Adrenal gland (tissue), 19 donors: ENCODE measurements at places on chromosomes 2 and 18.

DNA sequence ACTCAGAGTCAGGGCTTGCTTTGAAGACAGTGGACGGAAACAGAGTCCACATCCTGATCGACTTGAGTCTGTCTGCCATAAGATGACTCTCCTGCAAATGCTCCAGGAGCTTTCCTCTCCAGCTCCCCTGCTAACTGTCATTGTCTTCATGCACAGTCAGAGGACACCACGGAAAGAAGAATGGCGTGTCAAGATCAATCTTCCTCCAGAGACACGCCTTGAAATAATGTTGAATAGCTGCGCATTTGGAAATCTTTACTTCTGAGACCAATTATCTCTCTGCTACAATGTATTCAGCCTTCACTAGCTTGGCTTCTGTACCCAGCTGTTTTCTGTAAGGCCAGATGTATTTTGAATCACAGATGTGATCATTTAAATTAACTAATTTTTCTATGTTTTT, 457.2 kb downstream of the CDH2 start:
- no peak overlapping the region for H3K27ac ChIP-seq
- no peaks in the 10 kb centered on the region for H3K4me1 ChIP-seq
- no peaks in the 10 kb centered on the region for H3K36me3 ChIP-seq
- no peaks in the 10 kb centered on the region for H3K27me3 ChIP-seq

DNA sequence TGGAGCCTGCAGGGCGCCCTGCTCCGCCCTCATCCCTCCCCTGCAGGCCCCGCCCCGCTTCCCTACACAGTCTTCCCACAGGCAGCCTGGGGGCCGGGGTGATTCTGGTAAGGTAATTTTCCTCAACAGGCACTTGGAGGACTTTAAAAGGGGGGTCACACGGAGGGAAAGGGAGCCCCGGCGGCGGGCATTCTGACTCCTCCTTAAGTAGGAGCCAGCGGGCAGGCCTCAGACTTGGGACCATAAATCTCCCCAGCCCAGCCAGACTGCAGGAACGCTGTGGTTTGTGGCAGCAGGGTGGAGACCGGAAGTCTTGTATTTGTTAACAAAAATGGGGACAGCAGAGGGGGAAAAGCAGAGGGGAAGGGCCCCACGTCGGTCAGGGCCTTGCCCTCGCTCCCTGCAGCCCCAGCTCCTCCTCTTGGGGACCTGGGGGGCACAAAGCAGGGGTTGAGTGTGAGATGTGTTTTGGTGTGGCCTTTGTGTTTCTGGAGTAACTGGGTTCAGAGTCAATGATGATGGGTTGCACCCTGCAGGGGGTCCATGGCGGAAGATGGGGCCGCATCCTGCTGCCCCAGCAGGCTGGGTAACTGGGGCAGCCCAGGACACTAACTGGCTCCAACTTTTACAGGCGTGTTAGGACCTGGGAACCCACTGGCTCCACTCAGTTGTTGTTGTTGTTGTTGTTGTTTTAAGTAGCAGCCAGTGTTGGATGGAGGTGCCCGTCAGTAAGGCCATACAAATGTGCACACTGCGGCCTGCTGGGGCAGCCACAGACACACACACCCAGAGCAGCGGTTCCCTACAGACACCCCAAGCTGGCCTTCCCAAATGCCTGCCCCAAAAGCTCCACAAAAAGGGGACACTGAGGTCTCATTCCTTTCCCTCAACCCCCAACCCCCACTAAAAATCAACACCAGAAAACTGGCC, 27.7 kb downstream of the SMAD7 start:
- no peaks in the 10 kb centered on the region for H3K27me3 ChIP-seq
- peak; percentile 84 for DNase-seq
- H3K4me3 ChIP-seq: no peak overlapping the region
- H3K36me3 ChIP-seq: no peaks in the 10 kb centered on the region
- peaks cover 59% of the 10 kb centered on the region for H3K4me1 ChIP-seq
- peak overlapping the region; percentile 62 for H3K27ac ChIP-seq

DNA sequence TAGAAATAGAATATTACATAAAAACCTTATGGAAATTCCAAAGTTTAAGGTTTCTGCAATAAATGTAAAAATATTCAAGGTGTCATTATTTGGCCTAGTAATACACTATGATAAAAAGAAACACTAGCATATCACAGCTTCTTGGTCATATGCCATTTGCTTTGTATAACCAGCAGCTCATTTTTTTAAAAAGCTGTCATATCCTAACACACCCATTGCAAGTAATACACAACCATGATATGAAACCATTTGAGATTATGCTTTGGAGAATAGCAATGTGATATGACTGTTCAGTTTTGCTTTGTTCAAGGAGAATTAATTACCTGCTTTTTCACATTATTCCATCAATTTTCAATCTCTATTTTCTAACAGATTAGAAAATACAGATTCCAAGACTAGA, 149.0 kb downstream of the IKZF2 start:
- no peaks in the 10 kb centered on the region for H3K4me1 ChIP-seq
- H3K36me3 ChIP-seq: no peaks in the 10 kb centered on the region
- no peaks in the 10 kb centered on the region for H3K27me3 ChIP-seq
- H3K27ac ChIP-seq: no peak overlapping the region
- no peak for DNase-seq
- H3K4me3 ChIP-seq: no peak overlapping the region

GRCh38 chr2:26394694-26395093, 7.0 kb upstream of the DRC1 start:
- H3K4me1 ChIP-seq: no peaks in the 10 kb centered on the region
- H3K4me3 ChIP-seq: no peak overlapping the region
- no peak for DNase-seq

DNA sequence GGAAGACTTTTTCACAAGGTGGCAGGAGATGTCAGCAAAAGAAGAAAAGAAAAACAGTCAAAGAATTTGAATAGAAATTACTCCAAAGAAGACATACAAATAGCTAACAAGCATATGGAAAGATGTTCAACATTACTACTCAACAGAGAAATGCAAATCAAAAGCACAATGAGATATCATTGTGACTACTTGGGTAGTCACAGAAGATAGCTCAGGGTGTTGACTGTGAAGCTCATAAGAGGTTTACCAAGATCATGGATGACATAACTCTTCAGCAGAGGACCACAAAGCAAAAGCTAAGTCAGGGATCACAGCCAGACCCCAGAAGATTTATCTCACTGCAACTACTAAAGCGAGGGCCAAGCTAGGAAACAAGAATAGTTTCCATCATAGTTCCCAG, 53.0 kb upstream of the TANK start:
- no peaks in the 10 kb centered on the region for H3K4me1 ChIP-seq
- no peaks in the 10 kb centered on the region for H3K27me3 ChIP-seq
- H3K27ac ChIP-seq: no peak overlapping the region
- no peaks in the 10 kb centered on the region for H3K36me3 ChIP-seq
